ENCODE measurements at places on chromosomes 3 and 15.
A peak's percentile ranks its signal among the peaks of the same experiment; 100 is the strongest.

- H3K27ac ChIP-seq: no peak overlapping the region
- H3K4me1 ChIP-seq: peaks cover 35% of the 10 kb centered on the region
- H3K27me3 ChIP-seq: no peaks in the 10 kb centered on the region
These were observed 97.7 kb downstream of the PLCL2 start for GRCh38 chr3:16982460-16982859.

- no peak for DNase-seq
- H3K36me3 ChIP-seq: no peaks in the 10 kb centered on the region
- H3K4me1 ChIP-seq: no peaks in the 10 kb centered on the region
These were observed 251.1 kb upstream of the CMC1 start for GRCh38 chr3:27990324-27990723.

GRCh38 chr3:32297366-32297765 is 58.9 kb downstream of the CMTM8 start:
- H3K27ac ChIP-seq: no peak overlapping the region
- no peak for DNase-seq
- peaks cover 5% of the 10 kb centered on the region for H3K4me1 ChIP-seq
- H3K4me3 ChIP-seq: no peak overlapping the region
- H3K27me3 ChIP-seq: no peaks in the 10 kb centered on the region
- no peaks in the 10 kb centered on the region for H3K36me3 ChIP-seq

DNA sequence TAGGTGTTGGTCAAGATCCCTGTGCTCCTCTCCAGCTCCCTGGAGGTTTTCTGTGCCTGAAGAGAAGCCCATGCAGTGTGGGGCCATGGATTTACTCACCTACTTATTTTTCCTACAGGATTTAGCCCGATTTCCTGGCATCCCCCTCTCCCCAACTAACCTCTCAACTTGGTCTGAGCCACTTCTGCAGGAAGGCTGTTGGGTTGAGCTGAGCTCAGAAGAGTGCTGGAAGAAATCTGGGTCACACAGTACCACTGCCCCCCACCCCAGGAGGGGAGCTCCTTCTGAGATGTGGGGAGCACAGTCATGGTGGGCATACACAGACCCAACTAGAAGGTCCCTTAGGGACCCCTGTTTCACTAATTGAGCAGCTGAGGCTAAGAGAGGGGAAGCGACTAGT is 34.4 kb upstream of the SLCO2A1 start:
- H3K4me1 ChIP-seq: no peaks in the 10 kb centered on the region
- no peak overlapping the region for H3K4me3 ChIP-seq
- H3K36me3 ChIP-seq: no peaks in the 10 kb centered on the region
- H3K27ac ChIP-seq: no peak overlapping the region
- H3K27me3 ChIP-seq: peaks cover 4% of the 10 kb centered on the region
- DNase-seq: no peak

DNA sequence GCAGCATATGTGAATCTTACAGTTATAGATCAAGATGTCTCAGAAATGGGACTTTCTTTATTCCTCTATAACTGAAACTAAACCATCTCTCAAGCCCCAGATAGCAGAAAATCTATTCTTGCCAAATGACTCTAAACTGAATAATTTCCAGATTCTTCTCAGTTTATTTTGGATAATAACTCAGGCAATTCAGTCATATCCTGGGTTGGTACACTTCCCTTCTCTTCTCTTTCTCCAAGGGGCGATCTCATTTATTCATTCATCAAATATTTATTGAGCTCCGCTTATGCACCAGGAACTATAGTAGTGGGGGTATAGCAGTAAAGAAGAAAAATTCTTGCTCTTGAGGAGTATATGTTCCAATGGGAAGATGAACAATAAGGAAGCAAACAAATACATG is 13.5 kb upstream of the PCOLCE2 start:
- H3K27ac ChIP-seq: no peak overlapping the region
- H3K36me3 ChIP-seq: no peaks in the 10 kb centered on the region
- H3K4me1 ChIP-seq: peaks cover 8% of the 10 kb centered on the region
- no peak overlapping the region for H3K4me3 ChIP-seq

- H3K4me3 ChIP-seq: no peak overlapping the region
- peaks cover 25% of the 10 kb centered on the region for H3K27me3 ChIP-seq
- H3K36me3 ChIP-seq: no peaks in the 10 kb centered on the region
- H3K27ac ChIP-seq: no peak overlapping the region
- peaks cover 19% of the 10 kb centered on the region for H3K4me1 ChIP-seq
- no peak for DNase-seq
These were observed 114.6 kb downstream of the SEMA5B start for GRCh38 chr3:122912772-122913538.

- no peaks in the 10 kb centered on the region for H3K36me3 ChIP-seq
- H3K27ac ChIP-seq: no peak overlapping the region
- H3K4me1 ChIP-seq: peaks cover 2% of the 10 kb centered on the region
- DNase-seq: peak; percentile 41
These were observed 10.7 kb downstream of the GCNT3 start for GRCh38 chr15:59622289-59622688.

DNA sequence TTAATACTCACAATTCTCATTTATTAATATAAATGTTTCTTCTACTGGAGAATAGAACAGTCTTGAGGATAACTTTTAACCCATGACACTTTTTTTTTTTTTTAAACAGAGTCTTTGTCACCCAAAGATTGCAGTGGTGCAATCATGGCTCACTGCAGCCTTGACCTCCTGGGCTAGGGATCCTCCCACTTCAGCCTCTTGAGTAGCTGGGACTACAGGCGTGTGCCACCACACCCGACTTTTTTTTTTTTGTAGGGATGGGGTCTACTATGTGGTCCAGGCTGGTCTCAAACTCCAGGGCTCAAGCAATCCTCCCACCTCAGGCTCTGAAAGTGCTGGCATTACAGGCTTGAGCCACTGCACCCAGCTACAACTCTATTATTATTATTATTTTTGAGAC is 34.5 kb downstream of the PIK3CB start:
- H3K36me3 ChIP-seq: no peaks in the 10 kb centered on the region
- no peak for DNase-seq
- H3K27me3 ChIP-seq: no peaks in the 10 kb centered on the region
- H3K4me1 ChIP-seq: peaks cover 10% of the 10 kb centered on the region
- no peak overlapping the region for H3K4me3 ChIP-seq
- no peak overlapping the region for H3K27ac ChIP-seq

All from stimulated activated naive B cell treated with anti-CD40 and anti-IgM and Interleukin-4, amounts not matched to agents 10 μg/mL and 1 μg/mL and 100 μg/mL, for 72 hours (primary cell).